Activated T-helper 2 cell treated with anti-CD3 and anti-CD28 coated beads, Interferon-gamma antibody, Interleukin-2, Interleukin-4, amounts not matched to agents 10 μg/mL and 5 μg/mL and 100 μg/mL, durations not matched to agents 14 hours and 24 hours and 36 hours (primary cell): ENCODE measurements at places on chromosomes 3 and 15. TPM values are rescaled to one million over a fixed set of nuclear protein-coding genes. Genes with fewer than 3 reads are reported as not detected.

- no peak overlapping the region for H3K27ac ChIP-seq
- H3K4me3 ChIP-seq, result no peak overlapping the region
- DNase-seq, result no peak
- peaks cover 31% of the 10 kb centered on the region for H3K27me3 ChIP-seq
Measured at GRCh38 chr15:72182673-72183072, 14.9 kb downstream of the GRAMD2A start.

GRCh38 chr3:29335438-29335837 is 54.6 kb downstream of the RBMS3 start:
- no peak overlapping the region for H3K27ac ChIP-seq
- no peaks in the 10 kb centered on the region for H3K4me1 ChIP-seq
- no peak overlapping the region for H3K4me3 ChIP-seq

GRCh38 chr3:29171043-29171990 is 109.6 kb upstream of the RBMS3 start:
- peaks cover 2% of the 10 kb centered on the region for H3K36me3 ChIP-seq
- peak overlapping the region; percentile 67 for H3K27ac ChIP-seq

DNA sequence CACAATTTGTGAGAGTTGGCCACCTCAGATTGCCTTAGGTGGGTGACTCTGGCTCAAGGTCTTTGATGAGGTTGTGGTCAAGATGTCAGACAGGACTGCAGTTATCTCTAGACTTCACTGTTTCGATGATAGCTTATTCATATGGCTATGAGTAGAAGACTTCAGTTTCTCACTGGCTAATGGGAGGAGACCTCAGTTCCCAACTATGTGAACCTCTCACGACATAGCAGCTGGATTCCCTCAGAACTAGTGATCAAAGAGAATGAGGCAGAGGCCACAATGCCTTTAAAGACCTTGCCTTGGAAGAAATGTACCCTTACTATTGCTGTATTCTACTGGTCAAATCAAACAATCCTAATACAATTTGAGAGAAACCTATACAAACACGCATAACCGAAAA is 607.5 kb upstream of the ROBO2 start:
- no peaks in the 10 kb centered on the region for H3K27me3 ChIP-seq
- H3K27ac ChIP-seq, result no peak overlapping the region
- no peak for DNase-seq

DNA sequence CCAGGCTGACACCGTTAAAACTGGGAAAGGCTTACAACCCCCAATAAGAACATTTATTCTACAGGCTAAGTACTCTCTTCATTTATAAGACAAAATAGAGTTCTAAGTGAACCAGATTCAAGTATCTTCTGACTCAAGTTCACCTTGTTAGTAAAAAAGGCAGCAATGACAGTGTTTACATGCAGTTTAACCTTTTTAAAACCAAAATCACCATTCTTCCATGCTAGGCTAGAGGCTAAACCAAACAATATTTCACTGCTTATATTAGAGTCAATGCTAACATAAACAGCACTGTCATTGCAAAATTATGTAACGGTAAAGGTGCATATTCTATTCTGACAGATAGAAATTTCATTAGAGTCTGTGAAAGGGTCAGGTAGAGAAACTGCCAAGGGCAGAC is 118.0 kb downstream of the FBN1 start:
- DNase-seq, result no peak
- no peak overlapping the region for H3K27ac ChIP-seq
- H3K4me3 ChIP-seq, result no peak overlapping the region
- H3K27me3 ChIP-seq, result no peaks in the 10 kb centered on the region

GRCh38 chr15:36090286-36090946 is 489.0 kb upstream of the CDIN1 start:
- no peaks in the 10 kb centered on the region for H3K36me3 ChIP-seq
- no peak for DNase-seq
- no peak overlapping the region for H3K4me3 ChIP-seq
- no peak overlapping the region for H3K27ac ChIP-seq
- no peaks in the 10 kb centered on the region for H3K4me1 ChIP-seq
- H3K27me3 ChIP-seq, result no peaks in the 10 kb centered on the region

The TF gene
- total RNA-seq, result 0.11 and 0.25 TPM in 2 replicates

The TMEM40 gene
- not detected in 2 replicates for total RNA-seq

The ADAMTSL3 gene
- total RNA-seq, result 0.07 TPM in 1 of 2 replicates, not detected in the other
